Activated CD4-positive, alpha-beta T cell treated with anti-CD3 and anti-CD28 coated beads, Interleukin-2, amount 50 U/mL, for 16 hours (primary cell): ENCODE measurements at places on chromosomes 16 and 17.

GRCh38 chr16:18832006-18832405 is 30.7 kb upstream of the ARL6IP1 start:
- no peak for DNase-seq

- no peak for DNase-seq
Observed at GRCh38 chr17:29593591-29594518, 923 bp downstream of the ANKRD13B start.

- no peak for DNase-seq
Observed at GRCh38 chr16:29790949-29791844, 646 bp downstream of the KIF22 start.

DNA sequence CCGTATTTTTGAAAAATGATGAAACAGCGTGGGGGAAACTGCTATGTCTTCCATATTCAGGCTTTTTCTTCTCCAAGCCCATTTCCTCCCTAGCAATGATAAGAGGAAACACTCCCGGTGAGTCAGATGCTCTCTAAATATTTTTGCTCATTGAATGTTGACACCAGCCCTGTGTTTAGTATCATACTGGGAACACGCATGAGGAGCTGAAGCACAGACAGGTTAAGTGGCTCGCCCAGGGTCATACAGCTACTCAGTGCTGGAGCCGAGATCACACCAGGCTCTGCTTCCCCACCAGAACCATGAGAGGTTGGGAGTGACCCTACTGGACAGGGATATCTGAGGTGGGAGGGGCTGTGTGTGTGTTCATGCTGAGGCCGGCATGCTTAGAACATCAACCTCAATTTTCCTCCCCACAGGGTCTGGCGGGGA is 37.8 kb upstream of the ADGRG1 start:
- DNase-seq: peak; percentile 26

DNA sequence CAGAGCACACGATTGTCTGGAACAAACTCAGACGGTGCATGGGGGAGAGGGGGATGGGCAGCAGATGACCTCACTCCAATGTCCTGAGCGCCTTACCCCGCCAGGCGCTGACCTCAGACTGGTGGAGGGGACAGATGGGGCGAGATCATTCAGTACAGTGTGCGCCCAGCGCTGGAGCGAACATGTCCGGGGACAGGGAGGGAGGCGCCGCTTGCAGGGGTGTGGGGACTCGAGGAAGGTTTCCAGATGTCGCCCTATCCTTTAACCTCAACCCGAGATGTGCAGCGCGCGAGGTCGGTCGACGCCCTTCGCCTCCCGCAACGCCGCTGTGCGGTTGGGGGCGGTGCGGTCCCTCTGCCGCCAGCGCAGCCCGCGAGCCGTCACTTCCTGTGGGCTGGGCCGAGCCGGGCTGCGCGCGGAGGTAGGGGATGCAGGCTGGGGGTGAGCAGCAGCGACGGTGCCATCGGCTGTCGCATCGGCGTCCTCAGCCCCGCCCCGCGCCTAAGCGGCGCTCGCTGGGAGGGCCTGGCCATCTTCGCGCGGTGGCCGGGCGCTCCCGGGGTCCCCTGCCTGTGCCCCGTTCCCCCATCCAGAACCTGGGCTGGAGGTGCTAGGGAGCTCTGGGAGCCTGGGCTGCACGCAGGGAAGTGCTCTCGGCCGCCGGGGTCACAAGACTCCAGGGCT is 5.3 kb upstream of the CDR2L start:
- DNase-seq: peak; percentile 78

DNA sequence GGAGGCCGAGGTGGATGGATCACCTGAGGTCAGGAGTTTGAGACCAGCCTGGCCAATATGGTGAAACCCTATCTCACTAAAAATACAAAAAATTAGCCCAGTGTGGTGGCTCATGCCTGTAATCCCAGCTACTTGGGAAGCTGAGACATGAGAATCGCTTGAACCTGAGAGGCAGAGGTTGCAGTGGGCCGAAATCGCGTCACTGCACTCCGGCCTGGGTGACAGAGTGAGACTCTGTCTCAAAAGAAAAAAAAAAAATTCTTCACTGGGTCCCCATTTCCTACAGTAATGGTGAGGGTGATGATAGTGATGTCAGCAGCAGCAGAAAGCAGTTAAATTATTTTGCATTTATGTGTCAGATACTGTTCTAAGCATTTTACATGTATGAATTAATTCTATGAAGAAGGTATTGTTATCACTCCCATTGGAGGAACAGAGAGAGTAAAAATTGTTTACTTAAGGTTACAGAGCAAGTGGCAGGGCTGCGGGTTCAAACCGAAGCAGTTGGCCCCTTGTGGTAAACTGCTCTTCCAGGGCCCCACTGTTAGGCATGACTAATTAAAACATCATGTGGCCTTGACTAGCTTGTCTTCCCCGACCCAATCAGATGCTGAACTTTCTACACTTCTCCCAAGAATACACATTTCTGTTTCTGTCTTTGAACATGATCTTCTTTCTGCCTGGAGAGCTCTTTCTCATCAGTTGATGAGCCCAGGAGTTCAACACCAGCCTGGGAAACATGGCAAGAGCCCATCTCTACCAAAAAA is 45.8 kb downstream of the STAT3 start:
- DNase-seq: peak; percentile 83

DNA sequence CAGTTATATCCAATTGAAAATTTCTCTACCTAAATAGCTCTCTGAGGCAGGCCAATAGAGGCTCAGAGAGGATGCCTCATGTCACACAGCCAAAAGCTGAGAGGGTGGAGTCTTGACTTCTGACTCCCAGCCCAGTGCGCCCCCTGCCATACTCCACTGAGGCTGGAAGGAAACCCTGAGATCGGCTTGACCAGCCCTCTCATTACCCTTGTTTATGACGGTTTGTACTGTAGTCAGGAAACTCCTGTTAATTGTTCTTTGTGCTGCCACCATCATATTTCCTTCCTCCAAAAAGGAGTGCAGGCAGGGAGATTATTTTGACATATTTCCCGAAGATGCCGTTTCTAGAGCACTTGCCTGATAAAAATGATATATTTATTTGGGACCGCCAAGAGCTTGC is 107.9 kb downstream of the AIPL1 start:
- peak; percentile 2 for DNase-seq

DNA sequence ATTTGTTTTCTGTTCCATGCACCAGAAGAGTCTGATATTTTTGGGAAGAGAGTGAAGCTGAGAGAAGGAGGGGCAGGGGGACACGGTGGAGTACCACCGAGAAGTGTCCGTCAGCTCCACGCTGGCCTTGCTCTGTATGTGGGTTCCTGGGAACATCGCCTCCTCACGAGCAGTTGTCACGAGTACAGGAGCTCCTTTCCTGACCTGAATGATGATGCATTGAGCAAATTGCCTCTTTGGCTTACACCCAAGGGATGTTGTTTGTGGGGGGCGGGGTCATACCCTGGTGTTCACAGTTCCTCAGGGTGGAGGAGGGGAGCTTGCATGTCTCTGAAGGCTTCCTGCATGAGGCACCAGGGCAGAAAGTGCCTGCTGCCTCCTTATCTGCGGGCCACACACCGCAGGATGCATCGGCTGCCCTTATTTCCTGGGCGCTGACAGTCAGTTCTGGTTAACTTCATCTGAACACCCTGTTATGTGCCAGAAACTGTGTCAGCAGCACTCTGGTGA is 36.2 kb downstream of the RGS9 start:
- DNase-seq: peak; percentile 94

- DNase-seq: no peak
Observed at GRCh38 chr16:64440421-64440831, 681.4 kb downstream of the CDH11 start.

DNA sequence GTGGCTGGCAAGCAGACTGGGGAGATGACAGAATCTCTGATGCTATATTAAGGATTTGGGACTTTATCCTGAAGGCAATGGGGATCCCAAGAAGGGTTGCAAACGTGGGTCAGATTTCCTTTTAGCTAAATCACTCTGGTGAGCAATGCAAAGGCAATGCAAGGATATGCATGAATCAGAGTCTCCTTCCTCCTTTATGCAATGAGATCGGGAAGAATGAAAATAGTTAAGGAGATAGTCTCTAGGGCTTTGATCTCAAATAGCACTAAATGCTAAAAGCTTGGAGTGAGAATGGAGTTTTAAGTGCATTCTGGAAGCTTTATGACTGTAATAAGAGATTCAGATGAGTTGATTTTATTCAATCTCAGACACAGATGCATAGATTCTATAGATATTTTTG is 27.2 kb upstream of the SHISA9 start:
- DNase-seq: no peak

GRCh38 chr17:39604911-39605491 is 2.7 kb downstream of the NEUROD2 start:
- no peak for DNase-seq
